Stimulated activated CD8-positive, alpha-beta memory T cell treated with anti-CD3 and anti-CD28 coated beads, Interleukin-4, amount 100 ng/mL, for 4 hours (primary cell): ENCODE measurements at places on chromosomes 5 and 9.

- DNase-seq, result no peak
Measured at GRCh38 chr9:35537913-35538312, 48.0 kb downstream of the RUSC2 start.

- no peak for DNase-seq
Measured at GRCh38 chr9:97705354-97705950, 8.3 kb upstream of the XPA start.

- no peak for DNase-seq
Measured at GRCh38 chr9:71368157-71368556, 246.7 kb upstream of the TRPM3 start.

GRCh38 chr9:91421128-91421765 lies 2.4 kb downstream of the NFIL3 start:
- no peak for DNase-seq

DNA sequence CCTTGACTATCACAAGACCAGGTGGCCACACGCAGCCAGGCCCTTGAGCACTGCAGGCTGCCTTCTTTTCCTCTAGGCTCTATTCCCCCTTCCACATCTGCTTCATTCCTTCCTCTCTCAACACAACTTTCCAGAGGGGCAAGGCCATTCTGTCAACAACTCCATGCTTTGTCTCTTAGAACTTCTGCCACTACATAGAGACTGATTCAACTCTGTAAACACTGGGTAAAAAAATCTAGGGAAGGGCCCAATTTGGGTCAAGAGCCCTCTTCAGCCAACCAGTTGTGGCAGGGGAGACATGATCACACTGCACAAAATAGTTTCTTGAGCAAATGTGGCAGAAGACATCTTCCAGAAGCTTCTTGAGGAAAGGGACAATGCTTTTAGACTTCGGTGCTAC lies 55.6 kb downstream of the ATPSCKMT start:
- DNase-seq, result no peak

GRCh38 chr9:136002881-136003280 lies 41.7 kb upstream of the UBAC1 start:
- no peak for DNase-seq

DNA sequence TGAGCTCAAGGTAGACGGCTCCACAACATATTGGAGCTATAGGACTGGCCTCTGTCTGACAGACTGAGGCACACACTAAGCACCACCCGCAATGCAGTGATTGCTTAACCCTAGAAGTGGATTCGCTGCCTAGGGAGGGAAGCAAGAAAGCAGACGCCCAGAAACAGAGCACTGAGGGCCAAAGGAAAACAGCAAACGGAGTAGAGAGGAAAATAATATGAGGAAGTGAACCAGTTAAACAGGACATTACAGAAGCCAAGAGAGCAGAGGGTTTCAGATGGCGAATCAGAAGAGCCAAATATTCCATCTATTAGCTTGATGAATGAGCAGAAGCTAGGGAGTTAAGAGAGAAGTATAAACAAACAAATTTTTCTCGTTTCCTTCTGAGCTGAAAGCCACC lies 139.2 kb upstream of the LHFPL2 start:
- no peak for DNase-seq

DNA sequence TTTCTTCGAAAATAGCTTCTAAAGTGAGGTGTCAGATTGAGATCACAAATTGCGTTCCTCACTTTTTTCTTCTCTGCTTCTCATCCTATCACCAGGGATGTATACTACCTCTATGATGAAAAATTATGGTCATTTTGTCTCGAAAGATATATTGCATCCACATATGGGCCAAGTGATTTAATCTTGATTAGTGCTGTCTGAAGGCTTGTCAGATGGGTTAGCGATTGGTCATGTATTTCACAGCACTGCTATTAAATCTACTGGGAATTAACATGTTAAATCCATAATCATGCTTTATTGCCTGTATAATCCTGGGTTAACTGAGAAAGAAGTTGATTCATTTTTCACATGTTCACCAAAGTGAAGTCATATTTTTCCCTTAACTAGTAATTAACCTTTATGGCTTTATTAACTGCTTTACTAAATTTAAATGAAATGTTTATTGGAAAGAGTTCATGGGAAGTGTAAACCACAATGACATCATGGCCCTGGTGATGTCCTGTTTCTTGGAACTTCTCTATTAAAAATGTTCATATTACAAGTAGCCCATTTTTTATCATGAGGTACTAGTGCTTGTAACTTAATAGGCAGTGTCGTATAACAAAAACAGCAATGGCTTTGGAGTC lies 193.3 kb downstream of the SMC2 start:
- no peak for DNase-seq

DNA sequence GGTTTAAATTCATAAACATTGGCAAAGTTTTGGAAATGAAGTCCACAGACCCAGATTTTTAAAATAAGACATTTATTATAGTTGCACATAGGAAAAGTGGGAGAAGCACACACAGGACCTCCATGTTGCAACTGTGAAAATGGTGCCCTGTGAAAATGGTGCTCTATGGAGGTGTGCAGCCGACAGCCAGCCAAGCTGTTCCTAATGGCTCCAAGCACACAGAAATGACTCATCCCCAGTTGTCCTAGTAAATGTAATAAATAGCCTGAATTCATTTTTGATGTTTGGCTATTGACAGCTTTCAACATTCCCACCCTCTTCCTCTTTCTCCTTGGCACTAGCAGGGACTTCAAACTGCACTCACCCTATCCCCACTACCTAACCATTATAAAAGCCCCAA lies 590.9 kb downstream of the CAAP1 start:
- no peak for DNase-seq

- DNase-seq, result no peak
Measured at GRCh38 chr5:50866415-50866814, 200.0 kb downstream of the PARP8 start.
